Omental fat pad (tissue), 4 donors: ENCODE measurements at places on chromosomes 6 and 20.
A peak's percentile ranks its signal among the peaks of the same experiment; 100 is the strongest.

GRCh38 chr20:53215166-53215565 lies 243.0 kb downstream of the TSHZ2 start:
- no peak for DNase-seq

DNA sequence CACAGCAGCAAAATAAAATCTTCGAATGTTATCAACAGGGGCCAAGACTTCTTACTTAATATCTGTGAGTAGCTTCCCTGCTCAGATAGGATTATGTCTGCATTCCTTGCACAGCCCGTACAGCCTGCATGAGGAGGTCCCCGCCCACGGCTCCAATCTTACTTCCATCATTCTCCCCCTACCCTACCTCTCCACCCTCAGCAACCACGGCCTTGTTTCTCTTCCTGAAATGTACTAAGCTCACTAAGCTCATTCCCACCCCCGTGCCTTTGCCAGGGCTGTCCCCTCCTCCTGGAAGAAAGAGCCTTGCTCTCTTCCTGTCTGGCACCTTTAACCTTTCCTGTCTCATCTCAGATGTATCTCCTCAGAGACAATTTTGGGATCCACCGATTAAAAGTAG lies 120.4 kb downstream of the BCAS1 start:
- DNase-seq = no peak

- DNase-seq = no peak
Observed at GRCh38 chr6:150191809-150192208, 49.0 kb downstream of the PPP1R14C start.

GRCh38 chr6:38015341-38015740 lies 195.8 kb downstream of the ZFAND3 start:
- no peak for DNase-seq

DNA sequence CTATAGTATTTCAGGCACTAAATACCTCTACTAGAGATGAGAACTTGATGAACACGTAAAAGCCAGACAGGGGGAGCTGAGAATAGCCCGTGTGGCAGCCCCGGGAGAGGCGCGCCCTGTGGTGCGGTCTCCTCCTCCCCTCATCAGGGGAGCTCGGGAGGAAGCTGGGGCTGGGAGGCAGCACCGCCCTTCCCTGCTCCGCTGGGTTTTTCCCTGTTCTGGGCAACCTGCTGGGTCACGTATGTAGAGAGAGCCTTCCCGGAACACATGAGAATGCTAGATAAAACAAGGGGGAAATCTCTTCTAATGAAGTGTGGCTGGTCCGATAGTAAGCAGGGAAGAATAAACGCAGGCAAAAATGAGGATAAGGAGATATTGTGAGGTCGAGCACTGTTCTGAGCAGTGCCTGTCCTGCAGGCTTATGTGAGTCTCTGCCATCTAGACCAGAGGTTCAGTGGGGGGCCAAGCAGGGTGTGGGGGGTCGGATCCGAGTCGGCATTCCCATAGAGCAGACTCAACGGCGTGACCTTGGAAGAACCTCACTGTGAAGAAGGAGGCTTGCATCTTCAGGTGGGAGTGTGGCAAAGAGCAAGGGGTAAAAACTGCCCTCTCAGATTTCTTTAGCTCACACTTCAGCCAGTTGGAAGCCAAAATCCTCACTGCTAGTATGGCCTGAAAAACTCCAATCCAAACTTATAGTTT lies 13.4 kb upstream of the RPS6KA2 start:
- DNase-seq = no peak

GRCh38 chr20:45918779-45919537 lies 7.0 kb upstream of the PLTP start:
- DNase-seq = no peak

- no peak for DNase-seq
Observed at GRCh38 chr6:12246900-12247299, 43.3 kb upstream of the EDN1 start.

- DNase-seq = peak; percentile 32
Observed at GRCh38 chr6:134517145-134517658, 199.3 kb upstream of the SGK1 start.

GRCh38 chr6:156250593-156250992 lies 526.6 kb upstream of the ARID1B start:
- no peak for DNase-seq

DNA sequence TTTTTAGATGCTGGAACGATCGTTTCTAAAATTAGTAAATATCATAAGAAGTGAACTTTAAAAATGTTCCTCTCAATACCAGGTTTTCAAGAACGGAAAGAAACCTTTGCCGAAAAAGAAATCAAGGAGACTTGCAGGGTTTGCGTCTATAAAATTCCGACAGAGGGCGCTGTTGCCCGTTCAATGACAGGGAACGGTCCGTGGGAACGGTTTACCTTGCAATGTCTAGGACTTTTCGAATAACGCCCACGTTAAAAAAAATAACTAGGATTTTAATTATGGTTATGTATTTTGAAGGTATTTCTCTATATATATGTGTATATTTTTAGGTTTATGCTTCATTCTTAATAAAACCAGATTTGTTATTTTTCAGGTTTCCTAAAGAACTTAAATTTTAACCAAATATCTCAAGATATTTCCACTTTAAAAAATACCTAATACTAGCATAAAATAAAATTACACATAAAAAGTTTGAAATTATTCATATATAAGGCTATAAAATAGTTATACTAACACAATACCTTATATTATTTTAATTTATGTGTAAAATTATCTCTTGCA lies 2.5 kb upstream of the TFAP2B start:
- DNase-seq = peak; percentile 46

DNA sequence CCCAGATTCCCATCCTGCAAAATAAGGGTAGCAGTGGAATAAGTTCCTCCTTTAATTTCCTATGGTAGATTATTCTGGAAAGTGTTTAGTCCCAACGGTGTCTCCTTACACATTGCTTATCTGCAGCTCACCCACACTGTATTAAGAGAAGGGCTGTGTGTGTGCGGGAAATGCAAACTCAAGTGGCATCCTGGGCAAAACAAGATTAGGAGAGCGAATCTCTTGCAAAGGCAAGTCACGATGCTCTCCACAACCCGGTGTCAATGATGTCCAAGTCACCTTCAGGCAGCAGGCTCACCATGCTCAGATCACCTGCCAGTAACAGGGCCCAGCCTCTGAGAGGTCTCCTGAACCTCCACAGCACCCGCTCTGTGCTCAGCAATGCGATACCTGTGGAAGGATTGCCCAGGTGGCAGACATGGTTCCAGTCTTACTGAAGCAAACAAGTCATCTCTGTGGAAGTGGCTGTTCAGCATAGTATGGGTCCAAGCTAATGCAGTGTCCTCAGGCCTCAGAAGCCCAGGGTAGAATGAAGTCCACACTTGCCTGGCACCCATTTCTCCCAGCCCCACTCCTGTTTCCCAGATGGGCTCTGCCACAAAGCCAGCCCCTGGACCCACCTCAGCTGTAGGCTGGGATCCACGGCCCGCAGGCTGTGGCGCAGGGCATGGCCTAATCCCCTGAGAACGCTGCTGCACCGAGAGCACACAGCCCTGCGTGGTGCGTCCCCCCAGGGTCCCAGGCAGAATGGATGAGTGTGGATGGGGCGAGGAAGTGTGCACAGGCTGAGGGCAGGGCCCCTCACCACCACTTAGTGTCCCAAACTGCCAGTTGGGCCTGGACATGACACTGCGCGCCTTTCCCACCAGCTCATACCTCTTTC lies 101.2 kb downstream of the PXDC1 start:
- no peak for DNase-seq

- no peak for DNase-seq
Observed at GRCh38 chr6:118908441-118908840, 14.5 kb downstream of the ASF1A start.

GRCh38 chr6:49454787-49455709 lies 8.0 kb downstream of the MMUT start:
- no peak for DNase-seq

DNA sequence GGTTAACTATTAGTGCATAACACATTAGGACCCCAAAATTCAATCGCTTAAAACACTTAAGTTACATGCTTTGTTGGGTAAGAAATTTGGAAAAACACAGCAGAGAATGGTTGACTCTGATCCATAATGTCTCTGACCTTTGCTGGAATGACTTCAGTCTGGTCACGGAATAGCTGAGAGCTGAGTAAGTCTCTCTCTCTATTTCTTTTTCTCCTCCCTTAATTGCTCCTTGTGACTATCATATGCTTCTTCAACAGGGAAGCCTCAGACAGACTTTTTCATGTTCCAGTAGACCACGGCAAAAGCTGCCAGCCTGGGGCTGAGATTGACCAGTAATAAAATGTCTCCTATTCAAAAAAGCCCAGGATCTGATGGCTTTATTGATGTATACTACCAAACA lies 4.8 kb downstream of the OR12D1 start:
- no peak for DNase-seq

GRCh38 chr6:134676307-134677281 lies 273.3 kb downstream of the ALDH8A1 start:
- no peak for DNase-seq

DNA sequence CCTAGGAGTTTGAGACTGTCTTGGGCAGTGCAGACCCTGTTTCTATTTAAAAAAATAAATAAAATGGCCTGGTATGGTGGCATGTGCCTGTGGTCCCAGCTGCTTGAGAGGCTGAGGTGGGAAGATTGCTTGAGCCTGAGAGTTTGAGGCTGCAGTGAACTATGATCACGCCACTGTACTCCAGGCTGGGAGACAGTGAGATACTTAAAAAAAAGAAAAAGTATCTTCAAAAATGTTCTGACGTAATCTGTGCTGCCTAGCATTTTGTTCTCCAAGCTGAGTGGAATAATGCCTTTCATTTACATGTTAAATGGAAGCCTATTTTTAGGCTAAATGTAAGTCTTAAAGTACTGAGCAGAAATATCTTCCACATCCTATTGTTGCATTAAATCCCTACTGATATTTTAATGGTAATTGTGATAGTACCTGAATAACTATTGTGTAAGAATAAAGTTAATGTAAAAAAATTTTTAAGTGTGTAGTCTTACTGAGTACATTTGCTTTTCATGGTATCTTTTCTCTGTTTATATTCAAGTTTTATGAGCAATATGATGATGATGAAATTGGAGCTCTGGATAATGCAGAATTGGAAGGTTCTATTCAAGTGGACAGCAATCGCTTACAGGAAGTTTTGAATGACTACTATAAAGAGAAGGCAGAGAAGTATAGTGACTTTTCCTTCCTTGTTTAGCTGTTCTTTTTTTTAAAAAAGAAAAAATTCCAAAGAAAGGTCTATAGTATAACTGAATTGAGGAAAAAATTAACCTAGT lies 4.2 kb upstream of the ZC2HC1B start:
- DNase-seq = no peak

DNA sequence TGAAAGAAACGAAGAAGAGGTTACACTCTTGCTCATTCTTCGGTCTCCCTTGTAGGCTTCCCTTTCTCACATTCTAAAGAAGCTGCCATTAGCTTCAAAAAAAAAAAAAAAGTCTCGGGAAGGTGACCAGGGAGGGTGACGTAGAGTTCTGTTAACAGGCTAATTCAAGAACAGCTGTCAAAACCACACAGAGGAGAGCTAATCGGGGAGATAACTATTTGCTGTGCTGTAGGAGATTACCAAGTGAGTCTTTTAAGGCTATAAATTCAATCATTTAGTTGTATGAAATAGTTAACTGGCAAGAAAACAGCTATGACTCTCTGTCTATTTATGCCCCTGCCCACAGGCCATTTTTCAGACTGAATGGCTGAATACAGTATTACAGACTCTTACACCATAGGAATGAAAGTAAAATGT lies 256.8 kb downstream of the SYNE1 start:
- no peak for DNase-seq

- no peak for DNase-seq
Observed at GRCh38 chr20:36653456-36653855, 7.5 kb upstream of the SLA2 start.

GRCh38 chr20:16747291-16747811 lies 807 bp upstream of the OTOR start:
- DNase-seq = no peak

DNA sequence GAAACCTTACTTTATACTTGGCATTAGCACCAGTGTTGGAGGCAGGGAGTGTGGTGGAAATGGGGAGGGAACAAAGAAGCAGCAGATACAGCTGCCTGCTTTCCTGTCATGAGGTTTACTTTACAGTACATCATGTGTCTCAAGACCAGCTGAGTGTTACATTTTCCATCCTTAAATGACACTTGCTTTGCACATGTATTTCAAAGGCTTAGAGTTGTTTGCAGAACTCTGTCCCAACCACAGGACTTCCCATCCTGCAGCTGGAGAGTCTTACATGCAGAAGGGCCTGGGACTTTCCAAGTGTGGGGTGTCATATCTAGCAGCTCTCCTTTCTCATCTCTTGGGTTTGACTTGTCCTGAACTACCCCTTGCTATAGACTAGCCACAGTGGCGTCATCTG lies 395.9 kb downstream of the DHX35 start:
- no peak for DNase-seq

GRCh38 chr20:23442436-23442835 lies 3.0 kb downstream of the CSTL1 start:
- DNase-seq = no peak

- DNase-seq = no peak
Observed at GRCh38 chr6:128161263-128161662, 260.4 kb upstream of the THEMIS start.

- peak; percentile 67 for DNase-seq
Observed at GRCh38 chr6:33161354-33162331, 30.6 kb downstream of the COL11A2 start.

DNA sequence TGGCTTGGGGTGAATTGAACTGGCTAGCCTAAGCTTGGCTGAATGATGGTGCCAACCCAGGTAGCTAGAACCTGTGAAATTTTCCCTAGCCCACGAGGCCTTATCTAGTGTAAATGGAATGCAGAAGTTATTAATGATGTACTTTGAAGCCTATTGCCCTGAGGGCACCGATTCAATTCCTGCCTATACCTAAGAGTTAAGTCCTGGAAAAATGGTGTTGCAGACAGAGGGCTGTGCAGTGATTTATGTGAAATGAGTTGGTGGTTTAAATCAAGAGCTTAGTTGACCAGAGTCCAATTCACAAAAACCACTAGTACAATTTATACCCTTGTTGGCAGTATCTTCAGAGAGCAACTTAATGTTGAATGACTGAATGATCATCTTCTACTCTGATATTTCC lies 373.8 kb upstream of the JAG1 start:
- no peak for DNase-seq

- no peak for DNase-seq
Observed at GRCh38 chr20:51381557-51381956, 161.0 kb downstream of the NFATC2 start.

DNA sequence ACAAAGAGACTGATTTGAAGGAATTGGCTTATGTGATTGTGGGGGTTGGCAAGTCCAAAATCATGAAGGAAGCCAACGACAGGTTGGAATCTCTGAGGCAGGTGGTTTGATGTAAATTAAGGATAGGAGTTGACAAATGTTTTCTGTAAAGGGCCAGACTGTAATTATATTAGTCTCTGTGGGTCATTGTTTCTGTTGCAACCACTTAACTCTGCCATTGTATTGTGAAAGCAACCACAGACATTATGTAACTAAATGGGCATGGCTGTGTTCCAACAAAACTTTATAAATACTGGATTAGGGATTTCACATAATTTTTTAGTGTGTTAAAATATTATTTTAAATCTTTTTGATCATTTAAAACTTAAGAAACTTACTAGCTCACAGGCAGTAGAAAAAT lies 199.2 kb upstream of the MYLIP start:
- no peak for DNase-seq

DNA sequence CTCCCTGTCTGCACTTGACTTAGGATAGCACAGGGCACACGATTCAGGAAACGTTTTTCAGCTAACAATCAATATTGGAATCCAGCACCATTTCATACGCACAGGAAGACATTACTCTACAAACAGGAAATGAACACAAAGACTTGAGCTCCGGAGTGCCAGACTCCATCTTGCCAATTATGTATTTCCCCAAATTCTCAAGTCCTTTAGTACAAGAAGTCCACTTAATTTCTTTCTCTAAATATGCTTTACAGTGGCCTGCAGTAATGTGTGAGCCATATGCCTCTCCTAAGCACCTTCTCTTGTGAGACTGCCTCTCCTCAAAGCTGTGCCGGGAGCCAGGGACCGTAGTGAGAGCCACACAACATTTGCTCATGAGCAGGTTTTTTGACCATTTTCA lies 168.2 kb downstream of the THBS2 start:
- DNase-seq = no peak
